ENCODE measurements at places on chromosomes 4 and X.
A peak's percentile ranks its signal among the peaks of the same experiment; 100 is the strongest.

DNA sequence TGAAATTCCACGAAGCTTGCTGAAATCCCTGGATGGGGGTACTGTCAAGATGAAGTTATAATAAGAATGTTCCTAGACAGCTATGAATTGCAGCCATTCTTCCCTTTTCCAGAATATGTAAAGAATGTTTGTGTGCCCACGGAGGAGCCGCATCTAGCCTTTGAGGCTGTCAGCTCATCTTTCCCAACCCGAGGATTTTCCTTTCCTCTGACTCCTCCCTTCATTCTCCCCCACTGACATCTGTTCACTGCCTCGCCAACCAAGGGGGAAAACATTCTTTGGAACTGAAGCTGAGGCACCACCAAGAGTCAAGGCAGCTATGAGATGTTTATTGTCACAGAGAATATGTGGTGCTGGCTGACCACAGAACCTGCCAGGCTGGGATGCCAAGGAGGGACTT is 8.8 kb downstream of the NHSL2 start:
- DNase-seq, result no peak

GRCh38 chr4:100312615-100313350 is 122.5 kb upstream of the DDIT4L start:
- DNase-seq, result no peak

DNA sequence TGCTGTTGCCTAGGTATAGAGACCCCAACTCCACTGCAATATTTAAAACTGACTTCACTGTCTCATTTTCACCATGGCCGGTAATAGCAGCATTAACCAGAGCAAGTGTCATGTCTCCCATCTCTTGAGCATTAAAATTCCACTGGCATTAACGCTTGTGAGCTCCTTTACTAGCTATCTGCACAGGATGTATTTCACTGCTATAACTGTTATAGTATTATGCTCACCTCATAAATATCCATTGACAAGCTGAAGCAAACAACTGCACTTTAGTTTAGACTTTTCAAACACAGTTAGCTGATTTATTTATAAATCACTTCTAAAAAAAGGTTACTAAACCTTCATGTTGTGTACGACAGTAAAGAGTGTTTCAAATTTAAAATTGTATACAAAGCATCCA is 157.8 kb downstream of the ANTXR2 start:
- DNase-seq, result no peak

- no peak for DNase-seq
Measured at GRCh38 chr4:66266035-66266434, 595.7 kb upstream of the EPHA5 start.

DNA sequence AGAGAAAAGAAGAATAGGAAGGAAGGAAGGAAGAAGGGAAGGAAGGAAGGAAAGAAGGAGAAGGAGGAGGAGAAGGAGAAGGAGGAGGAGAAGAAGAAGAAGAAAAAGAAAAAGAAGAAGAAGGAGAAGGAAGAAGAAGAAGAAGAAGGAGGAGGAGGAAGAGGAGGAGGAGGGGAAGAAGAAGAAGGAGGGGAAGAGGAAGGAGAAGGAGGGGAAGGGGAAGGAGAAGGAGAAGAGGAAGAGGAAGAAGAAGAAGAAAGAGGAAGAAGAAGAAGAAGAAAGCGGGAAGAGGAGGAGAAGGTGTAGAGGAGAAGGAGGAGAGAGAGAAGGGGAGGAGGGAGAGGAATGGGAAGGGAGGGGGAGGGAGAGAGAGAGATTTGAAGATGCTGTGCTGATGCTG is 22.6 kb downstream of the CCKAR start:
- no peak for DNase-seq

GRCh38 chr4:2353222-2354107 is 65.0 kb downstream of the ZFYVE28 start:
- DNase-seq, result no peak

DNA sequence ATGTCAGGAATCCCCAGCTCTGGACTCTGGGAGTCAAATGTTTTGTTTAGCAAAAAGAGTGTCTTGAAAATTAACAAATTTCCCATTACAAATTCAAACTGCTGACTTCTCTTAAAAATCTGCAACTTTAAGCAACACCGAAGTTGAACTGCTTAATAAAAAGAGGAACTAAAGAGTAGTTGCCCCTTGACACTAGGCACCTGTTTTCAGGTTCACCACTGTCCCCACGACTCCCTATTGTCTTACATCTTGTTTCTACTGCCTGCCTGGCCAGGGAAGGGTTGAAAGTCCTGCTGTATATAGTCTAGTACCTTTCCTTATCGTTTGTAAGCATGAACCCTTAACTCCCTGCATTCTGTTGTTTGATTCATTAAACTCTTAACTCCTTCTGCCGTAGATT is 173.9 kb downstream of the SCFD2 start:
- no peak for DNase-seq

- DNase-seq, result no peak
Measured at GRCh38 chr4:74044677-74045076, 6.2 kb upstream of the CXCL3 start.

DNA sequence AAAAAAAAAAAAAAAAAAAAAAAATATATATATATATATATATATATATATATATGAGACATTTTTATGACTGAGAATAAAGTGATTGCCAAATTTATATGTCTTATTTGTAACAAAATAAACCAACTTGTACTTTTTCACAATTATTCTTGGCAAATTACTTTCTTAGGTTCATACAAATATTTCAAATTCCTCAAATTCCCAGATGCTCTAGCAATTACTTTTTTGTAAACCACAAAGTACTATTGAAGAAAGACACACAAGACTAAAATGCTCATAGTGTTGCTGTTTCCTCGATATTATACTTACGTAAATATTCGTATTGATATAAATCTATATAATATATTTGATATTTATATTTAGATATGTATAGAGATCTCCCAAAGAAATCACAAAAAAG is 390.0 kb downstream of the FAT4 start:
- DNase-seq, result no peak

DNA sequence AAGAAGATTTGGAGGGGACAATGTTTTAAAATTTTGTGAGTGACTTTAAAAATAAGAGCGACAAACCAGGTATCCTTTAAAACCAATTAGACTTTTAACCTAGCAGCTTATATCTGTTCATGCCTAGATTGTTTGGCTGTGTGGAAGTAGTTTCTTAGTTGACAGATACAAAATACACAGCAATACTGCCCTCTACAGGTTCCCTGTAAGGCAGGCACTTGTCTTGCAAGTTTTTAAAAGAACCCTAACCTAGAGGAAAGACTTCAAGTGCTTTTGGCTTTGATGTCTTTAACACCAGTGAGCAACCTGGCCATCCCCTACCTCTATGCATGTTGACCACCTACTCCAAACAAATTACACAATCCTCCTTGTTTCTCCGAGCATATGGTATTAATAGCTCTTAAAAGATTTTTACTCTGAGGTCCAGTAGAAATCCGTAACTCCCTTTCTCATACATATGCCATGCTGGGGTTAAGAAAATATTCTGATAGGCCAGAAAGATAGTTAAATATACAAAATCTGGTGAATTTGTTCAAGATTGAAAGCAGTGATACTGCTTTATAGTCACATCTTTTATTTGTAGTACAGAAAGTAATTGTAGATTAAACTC is 273.0 kb downstream of the ARHGAP24 start:
- peak; percentile 7 for DNase-seq

DNA sequence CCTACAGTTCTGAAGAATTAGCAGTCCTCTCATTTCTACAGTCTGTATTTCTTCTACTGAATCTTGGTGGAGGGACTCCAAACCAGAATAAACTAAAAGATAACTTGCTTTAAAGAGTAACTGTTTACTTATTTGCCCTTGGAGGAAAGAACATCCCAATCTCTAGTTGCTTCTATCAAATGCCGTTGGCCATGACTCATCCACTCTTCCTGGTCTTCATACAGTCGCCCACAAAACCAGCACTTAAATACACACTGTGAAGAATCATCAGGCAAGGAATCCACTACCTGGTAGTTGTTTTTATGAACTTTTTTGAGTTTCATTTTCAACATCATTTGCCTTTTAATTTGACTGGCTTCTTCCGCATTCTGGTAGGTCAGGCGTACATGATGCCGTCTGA is 14.2 kb downstream of the ZNF518B start:
- no peak for DNase-seq

All from esophagus squamous epithelium (tissue), 5 donors.